ENCODE measurements at places on chromosomes 12 and 14. TPM values are rescaled to one million over a fixed set of nuclear protein-coding genes. Genes with fewer than 3 reads are reported as not detected.

TMEM132D gene
- polyA plus RNA-seq, result 1.3 TPM

GLI1 gene
- 4.2 TPM for polyA plus RNA-seq

OTX2 gene
- polyA plus RNA-seq, result 3.2 TPM

NGB gene
- 0.87 TPM for polyA plus RNA-seq

MGAT2 gene
- 24.7 TPM for polyA plus RNA-seq

ENDOU gene
- not detected for polyA plus RNA-seq

NAV3 gene
- 35.5 TPM for polyA plus RNA-seq

KRT75 gene
- polyA plus RNA-seq, result not detected

PIK3C2G gene
- not detected for polyA plus RNA-seq

SERPINA10 gene
- not detected for polyA plus RNA-seq

LRCOL1 gene
- polyA plus RNA-seq, result not detected

TPPP2 gene
- polyA plus RNA-seq, result not detected

ADCY6 gene
- 48.2 TPM for polyA plus RNA-seq

EIF2S3B gene
- 3.6 TPM for polyA plus RNA-seq

NTN4 gene
- 8.2 TPM for polyA plus RNA-seq

PPHLN1 gene
- polyA plus RNA-seq, result 192 TPM

POTEG gene
- not detected for polyA plus RNA-seq

CLECL1 gene
- not detected for polyA plus RNA-seq

P2RX2 gene
- polyA plus RNA-seq, result not detected

SETD3 gene
- polyA plus RNA-seq, result 44.0 TPM

DBX2 gene
- polyA plus RNA-seq, result 0.07 TPM

Measured in neural cell (in vitro differentiated cells).